ENCODE measurements at places on chromosomes 7 and 10. TPM values are rescaled to one million over a fixed set of nuclear protein-coding genes. Genes with fewer than 3 reads are reported as not detected.

DNA sequence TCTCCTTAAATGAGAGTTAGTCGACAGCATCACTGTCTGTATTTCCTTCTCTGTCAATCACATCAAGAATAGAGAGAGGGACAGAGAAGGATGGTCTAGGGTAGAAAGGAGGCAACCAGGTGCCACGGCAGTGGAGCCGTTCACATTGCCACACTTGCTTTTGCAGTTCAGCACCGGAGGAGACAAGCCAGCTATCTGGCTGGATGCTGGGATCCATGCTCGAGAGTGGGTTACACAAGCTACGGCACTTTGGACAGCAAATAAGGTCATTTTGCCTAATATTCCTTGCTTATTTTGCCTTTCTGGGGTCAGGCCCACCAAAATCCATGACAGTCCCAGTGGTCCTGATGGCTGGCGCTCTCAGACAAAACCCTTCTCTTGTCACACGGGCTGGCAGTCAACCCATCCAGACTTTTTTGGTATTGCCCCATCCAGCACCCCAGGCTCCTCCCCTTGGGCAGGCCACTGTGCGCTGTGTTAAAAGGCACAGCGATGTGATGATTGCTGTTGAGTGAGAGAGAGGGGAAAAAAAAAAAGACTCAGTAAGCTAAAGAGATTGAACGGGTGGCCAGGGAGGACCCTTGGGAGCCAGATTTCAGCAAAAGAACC lies 8.4 kb downstream of the CPA2 start:
- DNase-seq, result no peak
- no peaks in the 10 kb centered on the region for H3K36me3 ChIP-seq
- no peak overlapping the region for H3K27ac ChIP-seq
- H3K27me3 ChIP-seq, result no peaks in the 10 kb centered on the region
- no peak overlapping the region for H3K4me3 ChIP-seq

POU6F2 gene
- not detected for total RNA-seq

GRCh38 chr7:120941064-120941463 lies 9.5 kb upstream of the ING3 start:
- no peak overlapping the region for H3K27ac ChIP-seq
- no peak for DNase-seq
- no peaks in the 10 kb centered on the region for H3K27me3 ChIP-seq
- no peaks in the 10 kb centered on the region for H3K4me1 ChIP-seq

MMRN2 gene
- total RNA-seq, result not detected

DNA sequence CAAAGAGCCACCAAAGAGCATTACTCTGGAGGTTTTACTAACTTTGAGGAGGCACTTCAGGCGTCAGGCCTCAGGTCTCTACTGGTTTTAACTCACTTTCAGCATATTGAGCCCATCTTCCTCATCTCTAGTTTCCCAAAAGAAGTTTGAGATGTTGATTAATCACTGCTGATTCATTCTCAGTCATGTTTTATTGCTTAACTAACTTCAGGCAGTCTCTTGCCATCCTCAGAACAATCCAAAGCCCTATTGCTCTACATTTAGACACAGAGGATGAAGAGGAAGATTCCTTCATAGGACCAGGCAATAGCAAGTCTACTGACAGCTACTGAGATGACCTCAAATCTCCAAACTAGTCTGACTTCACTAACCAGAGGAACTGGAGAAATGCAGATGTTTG lies 39.1 kb upstream of the BET1 start:
- H3K4me1 ChIP-seq, result peaks cover 15% of the 10 kb centered on the region
- no peak for DNase-seq
- H3K4me3 ChIP-seq, result no peak overlapping the region
- no peaks in the 10 kb centered on the region for H3K36me3 ChIP-seq

DNA sequence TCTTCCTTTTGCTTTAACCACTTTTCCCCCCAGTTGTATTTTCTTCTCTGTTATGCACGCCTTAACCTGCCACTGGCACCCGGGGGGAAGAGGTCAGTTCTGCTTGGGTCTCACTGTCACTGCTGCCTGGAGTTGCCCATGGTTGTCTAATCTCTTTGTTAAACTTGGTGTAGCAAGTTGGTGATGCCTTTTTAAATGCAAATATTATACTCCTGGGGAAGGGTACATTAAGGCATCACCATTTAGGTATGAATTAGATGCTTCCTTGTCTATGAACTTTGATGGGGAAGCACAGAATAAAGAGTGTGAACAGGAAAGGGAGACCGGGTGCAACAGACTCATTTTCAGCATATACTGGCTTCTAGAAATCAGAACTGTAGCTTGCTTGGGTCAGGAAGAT lies 9.1 kb upstream of the SORCS3 start:
- no peak overlapping the region for H3K4me3 ChIP-seq
- H3K27me3 ChIP-seq, result no peaks in the 10 kb centered on the region
- no peak for DNase-seq
- no peak overlapping the region for H3K27ac ChIP-seq

ELOVL3 gene
- total RNA-seq, result not detected

DNA sequence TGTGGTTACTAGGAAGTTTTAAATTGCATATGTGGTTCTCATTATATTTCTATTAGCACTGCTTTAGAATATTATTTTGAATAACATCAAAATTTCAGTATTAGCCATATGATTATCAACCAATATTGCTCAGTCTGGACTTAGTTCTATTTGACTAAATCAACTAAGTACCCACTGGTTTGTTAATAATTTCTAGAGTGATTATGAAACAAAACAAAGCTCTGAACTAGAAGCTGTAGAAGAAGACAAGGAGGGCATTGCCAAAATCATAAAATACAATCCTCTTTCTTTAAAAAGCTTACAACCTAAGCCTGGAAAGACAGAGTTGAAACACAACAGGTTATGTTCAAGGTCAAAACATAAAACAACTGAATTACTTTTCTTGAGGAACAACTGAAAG lies 204.7 kb downstream of the KMT2C start:
- H3K27ac ChIP-seq, result no peak overlapping the region
- no peaks in the 10 kb centered on the region for H3K27me3 ChIP-seq
- no peak overlapping the region for H3K4me3 ChIP-seq
- DNase-seq, result no peak

- no peaks in the 10 kb centered on the region for H3K27me3 ChIP-seq
- no peak overlapping the region for H3K27ac ChIP-seq
- no peak overlapping the region for H3K4me3 ChIP-seq
- DNase-seq, result peak; percentile 87
- no peaks in the 10 kb centered on the region for H3K4me1 ChIP-seq
These were observed 50.9 kb downstream of the AASS start for GRCh38 chr7:122092964-122093797.

- H3K36me3 ChIP-seq, result no peaks in the 10 kb centered on the region
- H3K4me3 ChIP-seq, result no peak overlapping the region
- no peak for DNase-seq
- no peak overlapping the region for H3K27ac ChIP-seq
- H3K4me1 ChIP-seq, result no peaks in the 10 kb centered on the region
These were observed 141.4 kb downstream of the GRID1 start for GRCh38 chr10:86225103-86225782.

ETV1 gene
- not detected for total RNA-seq

DNA sequence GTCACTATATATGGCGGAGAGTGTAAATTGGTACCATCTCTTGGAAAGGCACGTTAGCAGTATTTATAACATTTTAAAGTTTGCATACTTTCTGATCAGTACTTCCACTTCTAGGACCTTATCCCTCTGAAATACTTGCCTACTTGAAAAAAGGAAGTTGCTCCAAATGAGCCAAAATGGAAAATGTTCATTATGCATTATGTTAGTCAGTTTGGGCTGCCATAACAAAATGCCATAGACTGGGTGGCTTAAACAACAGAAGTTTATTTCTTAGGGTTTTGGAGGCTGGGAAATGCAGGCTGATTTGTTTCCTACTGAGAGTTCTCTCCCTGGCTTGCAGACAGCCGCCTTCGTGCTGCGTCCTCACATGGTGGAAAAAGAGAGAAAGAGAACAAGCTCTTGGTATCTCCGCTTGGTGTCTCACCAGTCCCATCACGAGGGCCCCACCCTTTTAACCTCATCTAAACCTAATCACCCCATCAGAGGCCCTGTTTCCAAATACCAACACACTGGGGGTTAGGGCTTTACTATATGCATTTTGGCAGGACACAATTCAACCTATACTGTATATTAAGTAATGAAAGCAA lies 6.9 kb downstream of the SNX10 start:
- peaks cover 23% of the 10 kb centered on the region for H3K4me1 ChIP-seq
- H3K27me3 ChIP-seq, result no peaks in the 10 kb centered on the region
- no peaks in the 10 kb centered on the region for H3K36me3 ChIP-seq

SPDYE16 gene
- total RNA-seq, result not detected

Data from Karpas-422 (cell line).